ENCODE measurements at places on chromosomes 6 and 20. TPM values are rescaled to one million over a fixed set of nuclear protein-coding genes. Genes with fewer than 3 reads are reported as not detected.

DNA sequence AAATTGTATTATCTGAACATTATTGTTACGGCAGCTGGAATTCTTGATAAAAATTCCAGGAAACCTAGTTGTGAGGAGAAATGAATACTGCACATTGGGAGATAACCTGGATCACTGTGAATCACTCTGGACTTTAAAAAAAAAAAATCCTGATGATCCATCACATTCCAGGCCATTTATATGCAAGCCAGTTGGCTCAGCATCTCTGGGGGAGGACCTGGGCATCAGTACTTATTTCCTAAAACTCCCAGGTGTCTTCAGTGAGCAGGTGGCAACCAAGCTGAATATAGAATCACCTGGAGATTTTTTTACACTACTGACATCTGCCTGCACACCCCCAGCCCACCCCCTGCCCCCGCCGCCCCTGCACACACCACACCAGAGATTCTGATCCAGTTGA lies 39.1 kb upstream of the SIRT5 start:
- DNase-seq = no peak

DNA sequence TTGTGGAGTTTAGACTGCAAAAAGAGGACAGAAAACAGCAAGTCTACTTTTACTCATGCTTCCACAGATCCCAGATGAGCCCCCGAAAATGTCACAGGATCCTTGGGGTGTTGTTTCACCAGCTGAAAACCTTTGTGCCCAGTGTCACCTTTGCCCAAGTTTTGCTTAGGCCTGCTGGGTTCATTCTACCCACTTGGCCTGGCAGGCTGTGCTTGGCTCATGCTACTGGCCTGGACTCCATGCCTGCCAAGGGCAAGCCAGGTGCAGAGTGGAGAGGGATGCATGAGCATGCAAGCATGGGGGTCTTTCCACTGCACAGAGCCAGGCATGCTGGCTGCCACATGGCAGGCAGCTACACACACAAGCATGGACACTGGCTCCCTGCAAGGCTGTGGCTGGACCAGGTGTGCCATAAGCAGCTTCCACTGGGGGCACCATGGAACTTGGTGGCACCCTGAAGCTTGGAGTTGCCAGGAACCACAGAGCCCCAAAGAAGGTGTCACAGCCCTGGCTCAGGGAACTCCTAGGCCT lies 1082.0 kb downstream of the KHDRBS2 start:
- DNase-seq = no peak

DNA sequence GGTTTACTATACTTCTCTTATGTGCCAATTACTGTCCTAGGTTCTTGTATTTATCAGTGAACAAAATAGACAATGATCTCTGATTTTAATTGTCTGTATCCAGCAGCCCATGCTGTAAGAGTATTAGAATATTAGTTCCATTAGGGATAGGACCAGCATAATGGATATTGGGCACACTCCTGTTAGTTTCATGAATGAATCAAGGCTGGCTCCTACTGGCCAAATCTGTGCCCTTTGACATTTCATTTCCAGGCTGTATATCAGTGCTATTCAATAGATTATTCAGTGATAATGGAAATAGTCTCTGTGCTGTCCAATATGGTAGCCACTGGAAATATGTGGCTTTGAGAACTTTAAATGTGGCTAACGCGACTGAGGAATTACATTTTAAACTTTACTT lies 1007.9 kb upstream of the FLRT3 start:
- no peak for DNase-seq

DNA sequence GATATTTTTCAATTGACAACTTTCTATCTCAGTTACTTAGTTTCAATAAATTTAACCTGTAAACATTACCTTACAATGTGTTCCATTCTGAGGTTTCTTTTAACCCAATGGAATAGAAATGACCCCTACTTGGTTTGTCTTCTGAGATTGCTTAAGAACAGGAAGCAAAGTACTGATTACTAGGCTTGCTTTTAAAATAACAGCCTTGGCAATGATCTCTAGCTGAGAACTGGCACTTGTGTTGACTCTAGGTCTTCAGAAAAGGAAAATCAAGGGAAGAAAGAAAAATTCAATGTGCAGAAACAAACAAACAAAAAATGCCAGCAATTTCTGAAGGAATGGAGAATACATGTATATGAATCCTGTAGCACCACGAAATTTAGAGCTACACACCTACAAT lies 66.1 kb downstream of the SYNE1 start:
- no peak for DNase-seq

- peak; percentile 78 for DNase-seq
Measured at GRCh38 chr6:110547266-110547964, 71.0 kb upstream of the SLC22A16 start.

- no peak for DNase-seq
Measured at GRCh38 chr6:156876302-156876701, 99.1 kb downstream of the ARID1B start.

- DNase-seq = no peak
Measured at GRCh38 chr6:105680131-105680530, 277.2 kb upstream of the PREP start.

DNA sequence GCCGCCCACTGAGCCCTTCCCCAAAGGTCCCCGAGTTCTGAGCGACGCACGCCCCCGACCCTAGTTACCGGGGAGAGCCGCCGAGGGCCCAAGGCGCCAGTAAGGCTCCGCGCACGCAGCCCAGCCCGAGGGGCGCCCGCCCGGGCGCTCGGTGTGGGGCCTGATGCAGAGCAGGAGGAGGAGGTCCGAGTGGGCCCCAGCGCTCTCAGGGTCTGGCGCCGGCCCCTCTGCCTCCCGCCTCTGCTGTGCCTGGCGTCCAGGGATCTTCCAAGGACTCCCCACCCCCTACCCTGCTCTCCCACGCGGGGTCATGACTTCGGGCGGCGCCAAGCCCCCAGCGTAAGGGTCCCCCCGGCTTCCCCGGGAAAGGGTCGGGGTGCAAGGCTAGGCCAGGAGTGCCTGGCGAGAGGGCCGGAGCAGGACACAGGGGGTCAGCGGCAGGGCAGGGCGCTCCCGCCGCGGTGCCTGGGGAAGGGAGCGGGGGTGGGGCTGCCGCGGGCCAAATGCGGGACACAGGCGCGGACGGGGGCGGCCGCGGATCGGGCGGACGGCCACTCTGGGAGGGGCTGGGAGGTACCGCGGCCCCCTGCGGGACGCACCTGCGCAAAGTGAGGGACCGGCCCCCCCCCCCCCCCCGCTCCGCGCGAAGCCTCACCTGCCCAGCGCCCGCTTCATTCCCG lies 637 bp downstream of the ABHD12 start:
- DNase-seq = no peak

DNA sequence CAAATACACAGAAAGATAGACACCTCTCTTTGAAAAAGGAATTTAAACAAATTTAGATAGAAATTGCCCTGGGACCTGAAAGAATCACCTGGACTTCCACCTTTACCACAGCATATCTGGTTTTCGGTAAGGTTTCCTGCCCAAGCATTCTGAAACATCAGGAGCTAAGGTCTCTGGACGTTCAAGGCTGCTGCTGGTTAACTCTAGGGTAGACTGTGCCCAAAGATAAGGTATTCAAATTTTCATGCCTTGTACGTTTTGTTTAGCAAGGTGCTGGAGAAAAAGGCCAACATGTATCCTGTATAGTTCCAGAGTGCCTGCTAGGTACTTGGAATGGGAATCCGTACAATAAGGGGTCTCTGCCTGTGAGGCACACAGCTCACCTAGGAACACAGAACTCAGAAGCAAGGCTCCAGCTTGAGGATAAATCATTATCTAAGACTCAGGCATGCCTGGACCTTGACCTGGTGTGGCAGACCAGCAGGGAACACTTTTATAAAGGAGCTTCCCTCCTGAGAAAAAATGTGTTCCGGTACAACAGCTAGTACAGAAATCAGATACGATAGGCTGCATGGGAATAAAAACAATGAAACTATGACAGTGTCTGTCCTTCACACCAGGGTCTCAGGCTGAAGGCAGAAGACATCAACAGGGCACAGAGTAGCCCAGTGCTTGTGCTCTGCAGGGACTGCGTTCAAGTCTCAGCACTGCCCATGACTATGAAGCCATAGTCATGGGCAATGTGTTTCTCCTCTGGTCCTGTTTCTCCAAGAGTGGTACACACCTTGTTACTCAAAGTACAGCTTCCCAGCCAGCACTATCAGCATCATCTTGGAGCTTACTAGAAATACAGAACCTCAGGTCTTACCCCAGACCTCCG lies 70.4 kb downstream of the METTL24 start:
- no peak for DNase-seq

DNA sequence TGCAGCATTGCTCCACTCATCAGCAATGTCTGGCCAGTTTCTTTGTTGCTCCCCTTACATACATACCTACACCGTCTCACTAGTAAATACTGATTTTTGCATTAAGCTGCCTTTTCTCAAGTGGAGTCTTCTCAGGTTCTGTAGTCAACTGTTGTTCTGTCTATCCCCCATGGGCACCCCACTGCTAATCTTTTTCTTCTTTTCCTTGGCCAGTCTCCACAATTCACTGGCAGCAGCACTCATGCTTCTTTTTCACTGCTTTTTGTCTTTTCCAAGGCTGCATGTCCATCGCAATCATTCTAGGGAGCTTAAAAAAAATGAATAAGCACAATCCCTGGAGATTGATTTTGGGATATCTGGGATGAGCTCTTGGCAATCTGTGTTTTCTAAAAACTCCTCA lies 10.3 kb upstream of the ERVFRD-1 start:
- no peak for DNase-seq

DNA sequence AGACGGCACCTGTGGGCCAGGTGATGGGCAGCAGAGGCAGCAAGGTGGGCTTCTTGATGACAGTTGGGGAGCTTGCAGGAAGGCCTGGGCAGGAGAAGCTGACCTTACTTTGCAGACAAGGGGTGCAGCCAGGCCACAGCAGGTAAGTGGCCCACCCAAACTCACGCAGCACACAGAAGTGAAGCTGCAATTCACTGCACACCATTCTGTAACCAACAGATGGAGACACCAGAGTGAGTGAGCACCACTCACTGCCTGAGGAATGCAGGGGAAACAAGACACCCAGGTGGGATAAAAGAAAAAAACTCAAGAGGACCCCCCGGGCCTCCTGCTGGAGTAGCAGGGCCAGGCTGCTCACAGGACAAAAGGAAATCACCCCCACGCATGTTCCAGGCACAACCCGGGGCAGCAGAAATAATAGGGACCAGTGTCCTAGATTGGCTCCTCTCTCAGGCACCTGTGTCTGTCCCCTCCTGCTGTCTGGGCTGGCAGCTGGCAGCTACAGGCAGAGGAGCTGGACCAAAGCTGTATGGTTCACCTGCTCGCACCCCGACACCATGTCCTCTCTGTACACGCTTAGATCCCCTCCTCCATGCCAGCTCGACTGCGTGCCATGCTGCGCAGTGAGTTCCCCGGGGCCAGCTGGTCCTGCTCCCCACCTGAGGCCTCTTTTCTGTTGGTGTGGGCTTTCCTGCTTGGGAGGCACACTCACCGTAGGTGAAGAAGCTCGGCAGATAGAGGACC lies 4.9 kb downstream of the MTCH1 start:
- DNase-seq = no peak

DNA sequence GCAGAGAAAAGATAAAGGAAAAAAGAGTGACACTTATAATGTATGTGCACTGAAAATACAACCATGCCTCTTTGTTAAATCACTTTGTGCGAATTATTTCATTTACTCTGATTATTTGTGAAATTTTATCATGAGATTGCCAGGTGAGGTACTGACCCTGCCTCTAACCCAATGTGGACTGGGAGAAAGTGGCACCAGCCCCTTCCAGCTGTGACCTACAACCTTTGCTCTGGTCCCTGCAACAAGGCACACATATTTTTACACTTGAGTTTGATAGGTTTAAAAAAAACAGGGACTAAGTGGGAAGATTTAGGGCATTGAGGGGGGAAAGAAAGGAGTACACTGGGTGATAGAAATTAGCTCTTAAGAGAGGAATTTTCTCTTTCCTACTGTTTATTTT lies 80.3 kb upstream of the ISM1 start:
- no peak for DNase-seq

- DNase-seq = no peak
Measured at GRCh38 chr6:118494091-118494490, 54.0 kb upstream of the PLN start.

DNA sequence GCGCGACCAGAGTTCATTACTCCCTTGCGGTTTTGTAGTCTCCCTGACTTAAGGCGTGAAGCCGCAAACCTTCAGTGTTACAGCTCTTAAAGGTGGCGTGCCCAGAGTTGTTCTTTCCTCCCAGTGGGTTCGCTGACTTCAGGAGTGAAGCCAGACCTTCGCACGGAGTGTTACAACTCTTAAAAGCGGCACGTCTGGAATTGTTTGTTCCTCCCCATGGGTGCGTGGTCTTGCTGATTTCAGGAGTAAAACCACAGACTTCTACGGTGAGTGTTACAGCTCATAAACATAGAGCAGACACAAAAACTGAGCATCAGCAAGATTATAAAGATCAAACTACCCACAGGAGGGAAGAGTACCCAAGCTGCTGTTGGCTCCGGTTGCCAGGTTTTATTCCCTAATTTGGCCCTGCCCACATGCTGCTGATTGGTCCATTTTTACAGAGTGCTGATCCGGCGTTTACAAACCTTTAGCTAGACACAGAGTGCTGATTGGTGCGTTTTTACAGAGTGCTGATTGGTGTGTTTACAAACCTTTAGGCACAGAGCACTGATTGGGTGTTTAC lies 10.4 kb downstream of the TMEM14C start:
- DNase-seq = peak; percentile 55

- no peak for DNase-seq
Measured at GRCh38 chr20:39421571-39422105, 459.5 kb downstream of the DHX35 start.

DNA sequence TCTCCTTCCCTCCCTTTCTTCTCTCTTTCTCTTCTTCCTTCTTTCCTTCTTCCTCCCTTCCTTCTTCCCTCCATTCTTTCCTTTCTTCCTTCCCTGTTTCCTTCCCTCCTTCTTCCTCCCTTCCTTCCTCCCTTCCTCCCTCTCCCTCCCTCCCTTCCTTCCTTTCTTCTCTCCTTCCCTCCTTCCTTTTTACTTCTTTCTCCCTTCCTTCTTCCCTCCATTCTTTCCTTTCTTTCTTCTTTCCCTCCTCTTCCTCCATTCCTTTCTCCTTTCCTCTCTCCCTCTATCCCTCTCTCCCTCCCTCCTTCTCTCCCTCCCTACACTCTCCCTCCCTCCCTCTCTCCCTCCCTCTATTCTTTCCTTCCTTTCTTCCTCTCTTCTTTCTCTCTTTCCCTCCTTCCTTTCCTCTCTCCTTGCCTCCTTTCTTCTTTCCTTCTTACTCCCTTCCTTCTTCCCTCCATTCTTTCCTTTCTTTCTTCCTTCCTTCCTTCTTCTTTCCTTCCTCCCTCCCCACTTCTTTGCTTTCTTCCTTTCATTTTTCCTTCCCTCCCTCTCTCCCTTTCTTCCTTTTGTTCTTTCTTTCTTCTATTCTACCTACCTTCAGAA lies 200.4 kb upstream of the SSTR4 start:
- no peak for DNase-seq

MUCL3 gene
- total RNA-seq = 0.43 TPM

BTNL2 gene
- total RNA-seq = not detected

DEFB132 gene
- total RNA-seq = not detected

CCM2L gene
- total RNA-seq = not detected

All from A172 (cell line).